ENCODE measurements at places on chromosomes 4 and X. TPM values are rescaled to one million over a fixed set of nuclear protein-coding genes. Genes with fewer than 3 reads are reported as not detected.

The C4orf50 gene
- total RNA-seq = not detected

- H3K27me3 ChIP-seq = no peaks in the 10 kb centered on the region
- H3K36me3 ChIP-seq = no peaks in the 10 kb centered on the region
- no peak overlapping the region for H3K27ac ChIP-seq
- no peak overlapping the region for H3K4me3 ChIP-seq
- no peaks in the 10 kb centered on the region for H3K4me1 ChIP-seq
Observed at GRCh38 chr4:184854673-184855072, 28.9 kb upstream of the ACSL1 start.

GRCh38 chr4:88276952-88277710 lies 7.2 kb downstream of the PPM1K start:
- no peaks in the 10 kb centered on the region for H3K27me3 ChIP-seq
- DNase-seq = no peak
- H3K36me3 ChIP-seq = no peaks in the 10 kb centered on the region
- peaks cover 8% of the 10 kb centered on the region for H3K4me1 ChIP-seq
- no peak overlapping the region for H3K4me3 ChIP-seq

GRCh38 chr4:140952717-140953116 lies 180.6 kb downstream of the RNF150 start:
- no peak overlapping the region for H3K4me3 ChIP-seq
- H3K4me1 ChIP-seq = no peaks in the 10 kb centered on the region
- DNase-seq = no peak
- no peaks in the 10 kb centered on the region for H3K36me3 ChIP-seq
- no peak overlapping the region for H3K27ac ChIP-seq

Measured in PC-9 (cell line).